ENCODE measurements at places on chromosomes 12 and 14.

GRCh38 chr12:14656846-14657245 is 39.6 kb downstream of the GUCY2C start:
- DNase-seq: no peak

- no peak for DNase-seq
Observed at GRCh38 chr12:11823043-11823442, 173.6 kb downstream of the ETV6 start.

DNA sequence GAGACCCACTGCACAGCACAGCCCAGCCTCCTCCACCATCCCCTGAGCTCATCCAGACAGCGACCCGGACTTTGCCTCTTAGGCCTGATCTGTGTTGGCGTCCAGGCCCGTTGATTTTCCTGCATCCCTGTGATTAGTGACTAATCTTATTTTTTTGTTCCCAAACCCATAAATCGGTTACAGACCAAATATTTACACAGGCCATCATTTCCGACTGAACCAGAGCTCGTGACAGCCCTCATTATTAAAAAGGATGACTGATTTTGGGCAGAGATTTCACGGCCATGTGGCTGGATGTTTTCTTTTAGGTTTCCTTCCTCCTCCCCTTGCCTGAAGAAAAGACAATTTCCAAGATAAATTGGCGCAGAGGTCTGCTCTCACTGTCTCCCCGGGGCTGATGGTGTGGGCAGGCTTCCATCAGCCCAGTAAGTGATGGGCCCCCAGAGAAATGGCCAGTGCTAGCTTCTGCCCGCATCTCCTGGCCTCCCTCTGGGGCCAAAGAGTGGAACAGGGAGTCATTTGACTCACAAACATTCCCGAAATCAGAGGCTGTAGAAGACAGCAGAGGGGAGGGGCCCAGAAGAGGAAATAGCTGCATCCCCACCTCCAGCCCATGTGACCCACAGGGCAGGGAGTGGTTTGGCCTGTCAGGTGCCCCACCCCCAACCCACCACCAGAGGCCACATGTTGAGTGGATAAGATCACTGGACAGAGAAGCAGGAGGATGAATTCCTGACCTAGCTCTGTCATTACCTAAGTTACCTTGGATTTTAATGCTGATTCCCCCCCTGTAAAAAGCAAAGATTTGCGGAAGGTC is 283.5 kb downstream of the KSR2 start:
- no peak for DNase-seq

GRCh38 chr12:130920119-130920703 is 33.5 kb upstream of the ADGRD1 start:
- DNase-seq: no peak

DNA sequence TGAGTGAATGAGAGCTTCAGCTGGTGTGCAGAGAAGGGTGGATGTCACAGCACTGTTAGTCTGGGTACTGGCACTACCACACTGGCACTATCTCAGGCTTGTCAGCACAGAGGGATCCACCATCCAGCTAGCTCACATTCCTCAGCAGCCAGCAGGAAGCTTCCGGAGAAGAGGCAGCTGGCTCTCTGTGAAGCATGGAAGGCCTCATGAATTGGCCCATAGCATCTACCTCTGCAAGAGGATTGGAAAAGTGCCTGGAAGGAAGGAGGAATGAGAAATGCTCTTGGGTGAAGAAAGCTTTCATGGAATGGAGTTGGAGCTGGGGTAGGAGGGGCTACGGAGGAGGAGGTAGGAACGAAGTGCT is 9.9 kb downstream of the KRT83 start:
- no peak for DNase-seq

DNA sequence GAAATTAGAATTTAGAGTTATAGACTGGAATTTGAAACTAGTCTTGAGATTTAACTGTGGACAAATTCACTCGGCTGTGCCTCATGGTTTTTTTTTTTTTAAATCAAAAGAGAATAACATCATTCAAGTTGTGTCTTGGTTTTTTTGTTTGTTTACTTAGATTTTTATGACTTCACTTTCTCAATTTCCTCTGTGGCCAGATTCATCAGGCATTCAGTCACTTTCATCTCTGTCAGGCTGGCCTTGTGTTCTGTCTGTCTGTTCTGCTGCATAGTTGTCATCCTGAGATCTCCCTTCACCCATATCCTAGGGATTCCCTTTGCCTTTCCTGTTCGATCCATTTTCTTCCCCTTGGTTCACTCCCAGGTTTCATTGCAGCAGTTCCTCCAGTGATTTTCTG is 10.0 kb downstream of the MARK3 start:
- no peak for DNase-seq

DNA sequence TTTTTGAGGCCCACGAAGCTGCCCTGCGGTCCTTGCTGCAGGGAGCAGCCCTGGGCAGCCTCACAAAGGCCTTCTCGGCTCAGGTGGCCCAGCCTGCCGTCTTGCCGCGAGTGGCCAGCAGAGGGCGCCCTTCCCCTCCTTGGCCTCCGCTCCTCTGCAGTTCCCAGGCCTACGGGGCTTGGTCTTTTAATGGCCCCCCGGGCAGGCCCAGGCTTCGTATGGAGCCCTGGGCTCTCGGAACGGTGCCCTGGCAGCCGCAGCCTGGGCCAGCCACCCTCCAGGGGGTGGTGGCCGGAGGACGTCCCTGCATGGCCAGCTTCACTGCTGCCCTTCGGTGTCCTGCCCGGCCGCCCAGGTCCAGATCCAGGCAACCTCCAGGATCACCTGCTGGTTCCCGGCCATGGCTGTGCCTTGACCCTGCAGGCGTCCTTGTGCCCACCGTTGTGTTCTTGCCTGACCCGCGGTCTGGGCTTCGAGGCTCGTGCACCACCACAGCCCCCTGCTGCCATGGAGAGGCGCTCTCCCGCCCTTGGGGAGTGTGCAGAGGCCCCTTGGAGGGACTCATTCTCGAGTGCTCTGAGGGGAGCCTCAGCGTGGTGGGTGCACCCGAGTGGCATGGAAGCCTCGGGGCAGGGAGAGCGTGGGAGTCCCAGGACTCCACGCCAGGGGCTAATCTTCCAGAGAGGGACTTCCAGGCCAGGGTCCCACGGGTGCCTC is 9.4 kb downstream of the ASPG start:
- DNase-seq: peak; percentile 80

GRCh38 chr14:68800390-68800789 is 7.5 kb upstream of the ZFP36L1 start:
- DNase-seq: no peak

DNA sequence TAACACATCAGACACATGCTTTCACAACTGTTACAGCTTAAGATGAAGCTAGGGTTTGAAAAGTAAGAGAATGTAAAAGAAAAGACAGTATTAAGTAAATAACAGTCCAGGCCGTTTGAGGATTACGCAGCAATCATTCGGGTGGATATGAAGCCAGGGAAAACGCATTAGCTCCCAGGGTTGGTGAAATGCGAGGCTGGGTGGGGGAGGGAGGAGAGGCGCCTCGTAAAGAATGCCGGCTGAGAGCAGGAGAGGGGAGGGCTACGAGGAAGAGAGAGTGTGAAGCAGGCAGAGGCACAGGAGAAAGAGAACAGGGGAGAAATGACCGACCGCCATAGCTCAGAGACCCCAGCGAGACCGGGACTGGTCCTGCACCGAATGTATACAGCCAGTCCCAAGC is 73.0 kb downstream of the IQSEC3 start:
- no peak for DNase-seq

GRCh38 chr14:99321955-99322730 is 50.1 kb upstream of the BCL11B start:
- no peak for DNase-seq

DNA sequence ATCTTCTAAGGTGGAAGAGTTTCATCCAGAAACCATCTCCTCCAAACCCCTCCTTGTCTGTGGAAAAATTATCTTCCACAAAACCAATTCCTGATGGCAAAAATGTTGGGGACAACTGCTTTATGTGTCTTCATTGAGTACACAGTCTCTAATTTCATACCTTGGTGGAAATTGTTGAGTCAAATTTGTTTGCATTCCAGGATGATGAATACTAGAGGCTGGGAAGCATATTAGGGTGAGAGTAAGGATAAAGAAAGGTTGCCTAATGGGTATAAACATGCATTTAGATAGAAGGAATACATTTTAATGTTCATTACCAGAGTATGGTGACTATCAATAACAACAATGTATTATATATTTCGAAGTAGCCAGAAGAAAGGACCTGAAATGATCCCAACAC is 98.2 kb downstream of the C12orf42 start:
- DNase-seq: no peak

DNA sequence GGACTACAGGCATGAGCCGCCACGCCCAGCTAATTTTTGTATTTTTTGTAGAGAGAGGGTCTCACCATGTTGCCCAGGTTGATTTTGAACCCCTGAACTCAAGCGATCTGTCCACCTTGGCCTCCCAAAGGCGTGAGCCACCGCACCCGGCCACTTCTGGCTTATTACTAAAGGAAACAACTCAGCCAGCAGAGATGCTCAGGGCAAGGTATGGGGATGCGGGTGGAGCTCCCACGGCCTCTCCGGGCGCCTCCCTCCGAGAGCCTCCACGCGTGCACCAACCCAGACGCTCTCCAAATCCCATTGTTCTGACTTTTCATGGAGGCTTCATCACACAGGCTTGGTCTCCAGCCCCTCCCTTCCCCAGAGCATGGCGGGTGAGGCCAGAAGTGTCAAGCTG is 6.1 kb upstream of the GPR132 start:
- DNase-seq: no peak
